ENCODE measurements at places on chromosomes 2 and 18.
A peak's percentile ranks its signal among the peaks of the same experiment; 100 is the strongest.

DNA sequence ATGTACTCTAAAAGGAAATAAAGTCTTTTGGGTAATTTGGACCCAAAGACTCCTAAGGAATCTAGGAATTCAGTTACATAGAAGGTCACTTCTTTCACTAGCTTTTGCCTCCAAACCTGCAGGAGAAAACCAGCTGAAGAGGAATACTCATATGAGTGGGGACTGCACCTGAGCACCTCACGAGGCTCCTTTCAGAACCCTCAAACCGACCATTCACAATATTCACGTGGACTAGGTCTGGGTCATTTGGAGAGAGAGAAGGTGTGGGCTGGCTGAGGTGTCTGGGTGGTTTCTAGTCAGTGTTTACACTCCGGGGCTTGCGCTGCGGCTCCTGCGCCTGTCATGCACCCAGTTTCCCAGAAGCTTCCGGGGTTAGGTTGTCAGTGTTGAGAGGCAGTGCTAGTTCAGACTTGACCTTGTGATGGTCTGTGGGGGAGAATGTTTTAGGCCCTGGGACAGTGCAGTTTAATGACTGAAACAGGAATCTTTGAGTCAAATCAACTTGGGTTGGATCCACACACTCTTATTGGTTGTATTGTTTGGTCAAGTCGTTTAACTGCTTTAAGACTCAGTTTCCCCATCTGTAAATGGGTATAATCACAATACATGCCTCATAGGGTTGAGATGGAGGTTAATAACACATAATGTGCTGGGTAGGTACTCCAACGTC, 78.4 kb downstream of the LIMS1 start:
- no peak overlapping the region for H3K27ac ChIP-seq
- H3K27me3 ChIP-seq = no peaks in the 10 kb centered on the region
- no peak overlapping the region for H3K4me3 ChIP-seq
- no peaks in the 10 kb centered on the region for H3K36me3 ChIP-seq

GRCh38 chr2:153098073-153098472, 379.7 kb downstream of the ARL6IP6 start:
- H3K27ac ChIP-seq = no peak overlapping the region
- no peaks in the 10 kb centered on the region for H3K27me3 ChIP-seq
- no peaks in the 10 kb centered on the region for H3K4me1 ChIP-seq

GRCh38 chr2:37674946-37675345, 3.5 kb upstream of the CDC42EP3 start:
- DNase-seq = no peak
- no peaks in the 10 kb centered on the region for H3K4me1 ChIP-seq
- H3K27ac ChIP-seq = no peak overlapping the region

- H3K4me3 ChIP-seq = no peak overlapping the region
- no peak overlapping the region for H3K27ac ChIP-seq
- H3K4me1 ChIP-seq = no peaks in the 10 kb centered on the region
- H3K27me3 ChIP-seq = no peaks in the 10 kb centered on the region
- no peaks in the 10 kb centered on the region for H3K36me3 ChIP-seq
Measured at GRCh38 chr2:30765191-30765590, 42.1 kb downstream of the CAPN13 start.

GRCh38 chr18:23056315-23056714, 79.0 kb upstream of the CABLES1 start:
- H3K27me3 ChIP-seq = no peaks in the 10 kb centered on the region
- H3K4me1 ChIP-seq = peaks cover 12% of the 10 kb centered on the region
- no peak overlapping the region for H3K27ac ChIP-seq
- no peak overlapping the region for H3K4me3 ChIP-seq
- DNase-seq = no peak

DNA sequence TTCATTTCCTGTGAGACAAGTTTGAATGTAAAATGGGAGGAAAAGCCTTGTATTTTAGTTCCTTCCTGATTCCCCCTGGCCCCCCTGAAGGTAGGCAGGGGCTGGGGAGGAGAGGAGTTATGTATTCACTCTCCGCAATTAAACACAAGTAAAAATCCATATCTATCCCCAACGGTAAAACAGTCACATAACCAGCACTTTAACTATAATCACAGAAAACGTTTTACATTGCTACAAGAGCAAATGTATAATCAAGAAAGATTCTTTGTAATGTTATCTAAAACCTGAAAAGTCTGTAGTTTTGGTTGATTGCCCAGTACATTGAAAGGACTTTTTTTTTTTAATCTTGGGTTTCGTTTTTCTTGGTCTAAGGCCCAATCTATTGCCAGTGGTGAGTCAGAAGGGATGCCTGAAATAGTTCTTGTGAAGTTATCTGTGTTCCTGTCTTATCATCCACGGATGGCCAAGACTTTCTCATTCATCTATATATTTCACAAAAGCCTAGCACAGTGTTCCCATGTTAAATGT, 34.5 kb upstream of the CCNYL1 start:
- H3K27ac ChIP-seq = no peak overlapping the region
- no peaks in the 10 kb centered on the region for H3K36me3 ChIP-seq
- peaks cover 8% of the 10 kb centered on the region for H3K27me3 ChIP-seq
- DNase-seq = no peak

DNA sequence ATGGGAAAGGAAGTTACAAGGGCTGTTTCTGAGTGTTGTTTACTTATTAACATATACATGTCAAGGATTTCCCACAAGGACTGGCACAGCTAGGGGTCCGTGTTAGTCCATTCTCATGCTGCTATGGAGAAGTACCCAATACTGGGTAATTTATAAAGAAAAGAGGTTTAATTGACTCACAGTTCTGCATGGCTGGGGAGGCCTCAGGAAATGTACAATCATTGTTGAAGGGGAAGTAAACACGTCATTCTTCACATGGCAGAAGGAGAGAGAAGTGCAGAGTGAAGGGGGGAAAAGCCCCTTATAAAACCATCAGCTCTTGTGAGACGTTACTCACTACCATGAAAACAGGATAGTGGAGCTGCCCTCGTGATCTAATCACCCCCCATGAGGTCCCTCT, 128.9 kb upstream of the CELF4 start:
- no peak for DNase-seq
- no peak overlapping the region for H3K27ac ChIP-seq
- no peaks in the 10 kb centered on the region for H3K27me3 ChIP-seq
- H3K36me3 ChIP-seq = no peaks in the 10 kb centered on the region
- H3K4me3 ChIP-seq = no peak overlapping the region
- no peaks in the 10 kb centered on the region for H3K4me1 ChIP-seq

DNA sequence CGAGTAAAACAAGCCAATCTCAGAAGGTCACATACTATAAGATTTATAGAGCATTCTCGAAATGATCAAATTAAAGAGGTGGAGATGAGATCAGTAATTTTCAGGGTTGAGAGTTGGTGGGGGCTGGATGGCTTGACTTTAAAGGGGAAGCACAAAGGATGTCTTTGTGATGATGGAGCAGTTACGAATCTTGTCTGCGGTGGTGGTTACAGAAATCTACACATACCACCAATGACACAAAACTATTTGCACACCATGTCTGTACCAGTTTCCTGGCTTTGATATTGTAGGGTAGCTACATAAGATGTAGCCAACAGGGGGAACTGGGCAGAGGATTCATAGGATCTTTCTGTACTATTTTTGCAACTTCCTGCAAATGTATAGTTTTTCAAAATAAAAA, 190.6 kb upstream of the SMIM21 start:
- H3K27me3 ChIP-seq = no peaks in the 10 kb centered on the region
- no peak for DNase-seq
- H3K4me3 ChIP-seq = no peak overlapping the region
- H3K4me1 ChIP-seq = no peaks in the 10 kb centered on the region

- H3K27ac ChIP-seq = peak overlapping the region; percentile 32
- peaks cover 73% of the 10 kb centered on the region for H3K36me3 ChIP-seq
- no peak overlapping the region for H3K4me3 ChIP-seq
- DNase-seq = no peak
Measured at GRCh38 chr2:24830351-24830750, 37.1 kb downstream of the CENPO start.

DNA sequence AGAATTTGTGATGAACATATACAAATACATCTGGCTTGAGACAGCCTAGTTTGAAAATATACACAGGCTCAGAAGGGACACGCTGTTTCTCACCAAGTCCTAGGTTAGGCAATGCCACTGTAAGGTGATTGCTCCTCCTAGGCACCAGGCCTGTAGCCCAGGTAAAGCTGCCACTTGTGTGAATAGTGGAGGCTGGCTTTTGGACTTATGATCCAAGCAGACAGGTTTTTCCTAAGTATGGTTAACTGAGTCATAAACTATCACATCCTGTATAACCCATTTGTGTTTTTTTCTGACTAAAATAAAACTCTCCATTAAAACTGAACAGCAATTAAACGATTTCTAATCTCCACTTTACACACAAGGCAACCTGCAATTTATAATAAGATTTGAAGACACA, 81.0 kb downstream of the SEMA4F start:
- no peaks in the 10 kb centered on the region for H3K36me3 ChIP-seq
- H3K27ac ChIP-seq = no peak overlapping the region
- no peaks in the 10 kb centered on the region for H3K4me1 ChIP-seq

DNA sequence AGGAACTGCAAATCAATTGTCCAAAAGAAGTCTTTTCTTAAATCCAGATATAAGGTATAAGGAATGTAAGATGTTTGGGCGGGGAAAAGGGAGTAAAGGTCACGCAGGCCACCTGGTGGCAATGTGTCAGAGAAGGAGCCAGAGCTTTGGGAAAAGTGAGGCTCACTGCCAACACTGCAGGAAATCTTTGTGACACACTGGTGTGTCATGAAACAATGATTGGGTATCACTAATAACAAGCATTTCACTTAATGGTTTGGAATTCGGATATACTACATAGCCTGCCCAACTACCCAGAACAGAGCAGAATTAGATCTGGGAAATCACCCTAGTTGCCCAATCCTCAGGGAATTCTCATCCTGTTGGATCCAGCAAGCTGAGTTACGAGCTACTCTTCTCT, 61.0 kb downstream of the RBMS1 start:
- no peak overlapping the region for H3K27ac ChIP-seq
- H3K4me1 ChIP-seq = peaks cover 51% of the 10 kb centered on the region
- DNase-seq = no peak

DNA sequence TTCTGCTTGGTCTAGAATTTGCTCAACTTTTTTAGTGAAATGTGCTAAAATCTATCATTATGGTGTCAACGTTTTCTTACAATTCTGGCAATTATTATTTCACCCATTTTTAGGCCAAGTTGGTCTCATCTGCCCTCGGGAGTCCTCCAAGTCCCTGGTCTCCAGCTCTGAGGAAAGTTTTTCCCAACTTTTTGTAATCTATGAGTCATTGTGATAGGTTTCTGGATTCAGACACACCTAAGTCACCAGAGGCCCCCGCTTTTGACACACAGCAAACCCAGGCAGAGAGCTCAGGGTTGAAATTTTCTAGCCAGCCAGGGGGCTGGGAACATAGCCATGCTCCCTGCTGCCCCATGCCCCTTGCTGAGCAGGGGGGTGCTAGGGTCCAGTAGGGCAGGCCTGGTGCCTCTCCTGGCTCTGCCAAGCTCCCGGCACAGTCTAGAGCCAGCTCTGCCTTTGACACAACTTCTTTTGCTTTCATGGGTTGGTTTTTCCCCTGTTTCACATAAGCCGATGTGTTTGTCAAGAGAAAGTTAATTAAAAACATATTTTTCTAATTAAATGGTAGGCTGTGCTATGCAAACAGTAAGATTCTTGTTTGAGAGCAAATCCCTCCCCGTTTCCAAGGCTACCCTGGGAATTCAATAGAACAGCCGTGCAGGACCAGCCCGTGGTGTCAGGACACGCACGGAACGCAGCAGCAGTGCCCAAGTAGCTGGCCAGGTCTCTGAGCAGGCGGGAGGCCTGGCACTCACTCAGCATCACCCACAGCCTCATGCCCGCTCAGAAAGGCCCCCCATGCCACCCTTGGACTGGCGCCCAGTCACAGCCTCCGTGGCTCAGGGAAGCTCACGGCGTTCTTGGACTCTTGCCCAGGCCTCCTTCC, 25.5 kb upstream of the SNED1 start:
- H3K36me3 ChIP-seq = no peaks in the 10 kb centered on the region
- H3K4me3 ChIP-seq = no peak overlapping the region
- no peak for DNase-seq
- no peaks in the 10 kb centered on the region for H3K27me3 ChIP-seq

DNA sequence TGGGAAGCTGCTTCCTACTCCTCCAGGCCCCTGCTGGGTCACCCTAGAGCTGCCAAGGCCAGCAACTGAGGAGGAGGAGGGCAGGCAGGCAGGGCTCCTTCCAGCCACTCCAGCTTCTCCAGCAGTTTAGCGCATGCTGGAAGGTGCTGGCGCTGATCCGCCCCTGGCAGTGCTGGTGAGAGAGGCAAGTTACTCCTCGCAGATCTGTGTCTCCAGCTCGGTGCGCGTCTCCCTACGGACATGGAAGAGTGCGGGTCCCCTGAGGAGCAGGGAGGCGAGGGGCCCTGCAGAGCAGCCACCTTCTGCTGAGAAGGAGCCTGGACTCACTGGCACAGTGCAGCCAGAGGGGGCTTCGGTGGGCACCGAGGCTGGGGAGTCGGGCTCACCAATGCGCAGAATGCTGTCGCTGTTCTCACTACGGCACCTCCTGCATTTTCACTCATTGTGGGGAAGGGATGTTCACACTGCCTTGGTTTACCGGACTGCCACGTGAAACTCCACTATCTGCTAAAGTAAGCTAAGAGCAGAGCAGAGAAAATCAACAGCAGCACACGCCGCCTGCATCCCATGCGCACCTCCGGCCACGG, 206.0 kb downstream of the HDAC4 start:
- no peaks in the 10 kb centered on the region for H3K36me3 ChIP-seq
- H3K4me3 ChIP-seq = no peak overlapping the region
- no peaks in the 10 kb centered on the region for H3K27me3 ChIP-seq
- H3K27ac ChIP-seq = peak overlapping the region; percentile 55
- peaks cover 17% of the 10 kb centered on the region for H3K4me1 ChIP-seq

- no peak overlapping the region for H3K27ac ChIP-seq
- H3K4me3 ChIP-seq = no peak overlapping the region
- H3K27me3 ChIP-seq = no peaks in the 10 kb centered on the region
Measured at GRCh38 chr2:48767330-48767729, 11.8 kb upstream of the LHCGR start.

- H3K4me1 ChIP-seq = no peaks in the 10 kb centered on the region
- no peaks in the 10 kb centered on the region for H3K27me3 ChIP-seq
- H3K27ac ChIP-seq = no peak overlapping the region
- no peak for DNase-seq
- H3K36me3 ChIP-seq = no peaks in the 10 kb centered on the region
Measured at GRCh38 chr2:47838686-47839085, 55.7 kb downstream of the MSH6 start.

GRCh38 chr2:151620761-151621160, 113.5 kb downstream of the NEB start:
- no peak overlapping the region for H3K27ac ChIP-seq
- H3K36me3 ChIP-seq = no peaks in the 10 kb centered on the region
- H3K27me3 ChIP-seq = no peaks in the 10 kb centered on the region
- no peak overlapping the region for H3K4me3 ChIP-seq

DNA sequence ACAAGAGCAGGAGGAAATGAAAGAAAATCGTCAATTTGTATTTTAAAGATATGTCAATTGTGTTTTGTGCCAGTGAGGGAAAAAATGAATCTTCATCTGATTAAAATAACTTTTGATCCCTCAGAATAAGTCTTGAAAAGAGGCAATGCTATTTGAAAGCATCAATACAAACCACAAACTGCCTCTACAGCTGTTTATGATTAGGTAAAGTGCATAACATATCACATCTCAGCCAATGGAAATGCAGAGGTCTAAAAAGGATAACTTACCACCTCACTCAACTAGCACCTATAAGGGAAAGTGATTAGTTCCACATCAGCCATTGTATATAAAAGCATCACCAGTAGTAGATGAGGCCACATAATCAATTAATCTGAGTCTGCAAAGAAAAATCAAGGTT, 492.2 kb upstream of the CDH2 start:
- no peak overlapping the region for H3K4me3 ChIP-seq
- no peak overlapping the region for H3K27ac ChIP-seq
- H3K4me1 ChIP-seq = no peaks in the 10 kb centered on the region
- no peaks in the 10 kb centered on the region for H3K36me3 ChIP-seq
